ENCODE measurements at places on chromosomes 2 and 18.

GRCh38 chr2:97617911-97618310 is 28.0 kb upstream of the COX5B start:
- no peak for DNase-seq

- DNase-seq: no peak
Observed at GRCh38 chr2:233380132-233380895, 26.0 kb downstream of the DGKD start.

DNA sequence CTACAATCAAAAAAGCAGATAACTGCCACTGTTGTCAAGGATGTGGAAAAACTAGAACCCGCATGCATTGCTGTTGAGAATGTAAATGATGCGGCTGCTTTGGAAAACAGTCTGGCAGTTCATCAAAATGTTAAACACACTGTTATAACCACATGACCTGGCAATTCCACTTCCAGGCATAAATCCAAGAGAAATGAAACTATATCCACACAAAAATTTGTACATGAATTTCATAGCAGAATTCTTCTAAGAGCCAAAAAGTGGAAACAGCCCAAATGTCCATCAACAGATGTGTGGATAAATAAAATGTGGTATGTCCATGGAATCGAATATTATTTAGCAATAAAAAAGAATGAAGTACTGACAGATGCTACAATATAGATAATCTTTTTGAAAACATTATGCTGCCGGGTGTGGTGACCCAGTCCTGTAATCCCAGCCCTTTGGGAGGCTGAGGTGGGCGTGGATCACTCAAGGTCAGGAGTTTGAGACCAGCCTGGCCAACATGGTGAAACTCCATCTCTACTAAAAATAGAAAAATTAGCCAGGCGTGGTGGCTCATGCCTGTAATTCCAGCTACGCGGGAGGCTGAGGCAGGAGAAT is 32.0 kb downstream of the ERCC3 start:
- DNase-seq: no peak

GRCh38 chr2:216578325-216578724 is 54.9 kb upstream of the IGFBP2 start:
- no peak for DNase-seq

DNA sequence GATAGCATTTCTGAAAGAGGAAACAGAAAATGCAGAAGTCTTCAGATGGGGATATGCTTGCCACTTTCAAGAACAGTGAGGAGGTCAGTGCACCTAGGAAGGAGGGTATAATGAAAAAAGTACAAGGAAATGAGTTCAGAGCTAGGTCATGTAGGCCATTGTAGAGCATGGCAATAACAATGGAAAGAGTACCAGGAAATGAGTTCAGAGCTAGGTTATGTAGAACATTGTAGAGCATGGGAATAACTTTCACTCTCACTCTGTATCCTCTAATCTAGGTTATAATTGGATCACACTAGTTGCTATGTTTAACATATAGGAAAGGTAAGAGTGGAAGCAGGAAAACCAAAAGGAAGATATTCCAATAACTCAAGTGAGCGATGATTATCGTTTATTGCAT is 12.3 kb downstream of the SCG2 start:
- DNase-seq: no peak

Measured in posterior cingulate gyrus (tissue), 11 donors.